Kidney epithelial cell (primary cell): ENCODE measurements at places on chromosomes 6 and 20.
A peak's percentile ranks its signal among the peaks of the same experiment; 100 is the strongest.

DNA sequence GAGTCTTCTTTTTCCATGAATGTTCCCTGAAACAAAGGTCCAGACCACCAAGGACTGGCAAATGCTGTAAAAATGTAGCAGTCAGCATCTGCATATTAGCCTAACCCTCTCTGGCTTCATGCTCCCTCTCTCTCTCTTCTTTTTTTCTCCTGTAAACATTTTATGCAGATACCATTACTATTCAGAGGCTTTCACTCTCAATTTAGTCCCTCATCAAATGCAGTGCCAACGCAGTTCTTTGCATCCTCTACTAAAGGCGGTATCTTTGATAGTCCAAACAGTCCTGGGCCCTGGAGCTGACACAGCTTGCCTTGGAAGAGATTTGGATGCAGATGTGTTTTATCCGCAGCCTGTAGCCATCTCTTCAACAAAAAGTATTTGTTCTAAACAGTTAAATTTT is 167.1 kb upstream of the MMS22L start:
- no peak for DNase-seq

DNA sequence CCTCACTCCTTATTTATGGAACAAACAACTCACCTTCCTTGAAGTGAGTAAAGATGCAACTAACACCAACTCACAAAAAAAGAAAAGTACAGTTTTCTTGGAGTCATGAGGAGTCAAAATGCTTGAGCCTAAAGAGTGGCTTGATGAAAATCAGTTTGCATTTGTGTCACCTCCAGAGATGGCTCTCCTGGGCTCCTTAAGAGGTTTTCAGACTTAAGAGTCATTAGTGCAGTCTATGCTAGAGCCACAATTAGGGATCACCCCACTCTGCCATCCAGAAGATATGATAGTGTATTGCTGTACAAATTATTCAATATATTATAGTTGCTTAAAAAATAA is 11.9 kb upstream of the SNX9 start:
- no peak for DNase-seq

DNA sequence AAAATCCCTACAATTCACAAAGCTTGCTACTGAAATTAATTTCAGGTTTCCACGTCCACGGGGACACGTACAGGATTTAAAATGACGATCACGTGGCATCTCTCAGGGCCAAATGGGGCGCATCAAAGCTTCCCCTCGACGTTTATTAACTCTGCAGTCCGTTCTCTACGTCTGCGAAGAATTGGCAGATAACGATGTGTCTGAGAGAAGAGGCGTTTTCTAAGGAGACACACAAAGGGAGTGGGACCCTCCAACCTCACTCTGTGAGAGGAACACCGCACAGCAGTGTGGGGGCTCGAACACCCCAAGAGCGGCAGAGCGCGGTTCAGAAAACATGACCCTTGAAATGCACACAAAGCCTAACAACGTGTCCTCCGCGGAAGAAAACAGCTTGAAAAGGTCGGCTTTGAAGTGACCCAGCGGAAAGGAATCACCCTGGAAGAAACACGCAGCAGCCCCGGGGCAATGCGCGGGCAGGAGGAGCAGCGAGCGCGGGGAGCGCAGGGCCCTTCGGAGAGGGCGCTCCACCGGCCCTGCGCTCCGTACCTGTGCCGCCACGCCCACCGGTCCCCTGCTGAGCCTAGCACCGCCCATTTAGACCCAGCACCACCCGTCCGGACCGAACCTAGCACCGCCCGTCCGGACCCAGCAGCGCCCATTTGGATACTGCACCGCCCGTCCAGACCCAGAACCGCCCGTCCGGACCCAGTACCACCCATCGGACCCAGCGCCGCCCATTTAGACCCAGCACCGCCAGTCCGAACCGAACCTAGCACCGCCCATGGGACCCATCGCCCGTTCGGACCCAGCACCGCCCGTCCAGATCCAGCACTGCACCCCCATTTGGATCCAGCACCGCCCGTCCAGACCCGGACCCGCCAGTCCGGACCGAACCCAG is 1.1 kb upstream of the AFDN start:
- no peak for DNase-seq

DNA sequence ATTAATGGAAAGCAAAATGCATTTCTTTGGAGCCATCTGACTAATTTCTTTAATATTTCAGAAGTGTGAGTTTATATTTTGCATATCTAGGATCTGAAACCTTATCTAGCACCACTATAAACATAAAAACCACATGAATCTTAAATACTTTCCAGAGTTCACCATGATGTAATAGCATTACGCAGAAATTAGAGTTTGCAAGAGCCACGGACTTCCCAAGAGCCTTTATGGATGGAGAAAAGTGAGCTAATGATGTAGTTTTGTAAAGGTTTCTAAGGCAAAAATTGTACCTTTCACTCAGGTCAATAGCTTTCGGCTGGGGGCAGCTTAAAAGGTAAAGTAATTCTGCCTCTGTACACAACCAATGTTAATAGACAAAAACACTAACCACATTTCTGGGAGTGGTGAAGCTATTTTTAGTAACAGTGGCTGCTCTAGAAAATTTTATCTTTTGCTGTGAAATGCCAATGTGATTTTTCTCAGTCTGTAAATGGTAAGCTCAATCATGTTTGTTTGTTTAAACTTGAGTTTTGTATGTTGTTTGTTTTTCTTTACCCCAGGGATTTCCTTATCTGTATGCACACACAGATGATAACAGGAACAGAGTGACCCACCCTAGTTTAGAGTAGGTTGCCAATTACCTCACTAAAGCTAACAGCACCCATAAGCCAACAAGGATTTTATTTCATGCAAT is 80.5 kb downstream of the FILIP1 start:
- no peak for DNase-seq

GRCh38 chr6:15437090-15437635 is 191.3 kb downstream of the JARID2 start:
- no peak for DNase-seq

GRCh38 chr20:41376349-41376748 is 9.7 kb upstream of the EMILIN3 start:
- no peak for DNase-seq

- DNase-seq = no peak
Measured at GRCh38 chr20:38883081-38883980, 42.9 kb upstream of the FAM83D start.

GRCh38 chr20:55774628-55775027 is 230.7 kb downstream of the CBLN4 start:
- DNase-seq = no peak

GRCh38 chr20:32453467-32454163 is 95.5 kb downstream of the ASXL1 start:
- DNase-seq = no peak

- no peak for DNase-seq
Measured at GRCh38 chr6:15911753-15912504, 217.0 kb upstream of the MYLIP start.

GRCh38 chr6:35092362-35093117 is 48.6 kb downstream of the TCP11 start:
- peak; percentile 29 for DNase-seq

DNA sequence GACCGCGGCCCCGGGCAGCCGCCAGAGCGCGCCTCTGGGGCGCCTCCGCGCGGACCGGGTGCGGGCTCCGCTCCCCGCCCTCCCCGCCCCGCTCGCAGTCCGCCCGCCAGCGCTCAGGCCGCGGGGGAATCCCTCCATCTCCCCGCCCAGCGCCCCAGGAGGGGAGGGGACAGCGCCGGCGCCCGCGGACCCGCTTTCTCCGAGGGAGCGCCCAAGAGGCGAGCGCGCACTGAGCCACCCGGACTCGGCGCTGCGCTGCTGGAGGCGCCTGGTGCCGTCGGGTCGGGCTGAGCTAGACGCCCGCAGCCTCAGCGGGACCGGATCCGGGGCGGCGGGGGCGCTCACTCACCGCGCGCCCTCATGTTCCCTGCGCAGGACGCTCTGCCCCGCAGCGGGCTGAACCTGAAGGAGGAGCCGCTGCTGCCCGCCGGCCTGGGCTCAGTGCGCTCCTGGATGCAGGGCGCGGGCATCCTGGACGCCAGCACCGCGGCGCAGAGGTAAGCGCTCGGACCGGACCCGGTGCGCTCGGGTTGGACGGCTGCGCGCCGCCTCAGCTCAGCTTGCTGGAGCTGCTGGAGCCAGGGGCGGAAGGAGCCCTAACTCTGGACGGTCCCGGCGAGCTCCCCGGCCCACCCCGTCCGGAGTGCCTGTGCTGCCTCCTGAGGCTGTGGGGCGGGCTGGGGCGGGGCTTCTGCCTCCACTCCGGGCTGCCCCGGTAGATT is 867 bp downstream of the EBF4 start:
- DNase-seq = no peak

- DNase-seq = no peak
Measured at GRCh38 chr6:81241126-81242041, 511.1 kb downstream of the TENT5A start.

GRCh38 chr6:54810147-54810546 is 36.4 kb upstream of the FAM83B start:
- no peak for DNase-seq

DNA sequence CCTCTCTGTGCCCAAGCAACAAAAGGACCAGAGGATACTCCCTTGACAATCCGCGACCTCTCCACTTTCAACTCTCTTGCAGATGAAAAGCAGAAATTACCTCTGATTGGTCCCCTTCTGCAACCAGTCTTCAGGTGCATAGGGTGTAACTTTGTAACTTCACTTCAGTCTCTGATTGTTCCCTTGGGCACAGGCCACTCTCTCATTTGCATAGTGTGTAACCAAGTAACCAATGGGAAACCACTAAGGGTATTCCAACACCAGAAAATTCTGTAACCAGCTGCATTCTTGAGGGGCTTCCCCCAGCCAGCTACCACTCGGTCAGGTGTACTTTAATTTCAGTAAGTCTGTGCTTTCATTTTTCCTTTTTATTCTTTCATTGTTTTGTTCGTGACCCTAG is 4.4 kb upstream of the RAET1L start:
- DNase-seq = no peak

- no peak for DNase-seq
Measured at GRCh38 chr20:2340823-2341222, 39.9 kb upstream of the TGM6 start.

GRCh38 chr6:25366903-25367545 is 87.8 kb downstream of the CARMIL1 start:
- DNase-seq = no peak

DNA sequence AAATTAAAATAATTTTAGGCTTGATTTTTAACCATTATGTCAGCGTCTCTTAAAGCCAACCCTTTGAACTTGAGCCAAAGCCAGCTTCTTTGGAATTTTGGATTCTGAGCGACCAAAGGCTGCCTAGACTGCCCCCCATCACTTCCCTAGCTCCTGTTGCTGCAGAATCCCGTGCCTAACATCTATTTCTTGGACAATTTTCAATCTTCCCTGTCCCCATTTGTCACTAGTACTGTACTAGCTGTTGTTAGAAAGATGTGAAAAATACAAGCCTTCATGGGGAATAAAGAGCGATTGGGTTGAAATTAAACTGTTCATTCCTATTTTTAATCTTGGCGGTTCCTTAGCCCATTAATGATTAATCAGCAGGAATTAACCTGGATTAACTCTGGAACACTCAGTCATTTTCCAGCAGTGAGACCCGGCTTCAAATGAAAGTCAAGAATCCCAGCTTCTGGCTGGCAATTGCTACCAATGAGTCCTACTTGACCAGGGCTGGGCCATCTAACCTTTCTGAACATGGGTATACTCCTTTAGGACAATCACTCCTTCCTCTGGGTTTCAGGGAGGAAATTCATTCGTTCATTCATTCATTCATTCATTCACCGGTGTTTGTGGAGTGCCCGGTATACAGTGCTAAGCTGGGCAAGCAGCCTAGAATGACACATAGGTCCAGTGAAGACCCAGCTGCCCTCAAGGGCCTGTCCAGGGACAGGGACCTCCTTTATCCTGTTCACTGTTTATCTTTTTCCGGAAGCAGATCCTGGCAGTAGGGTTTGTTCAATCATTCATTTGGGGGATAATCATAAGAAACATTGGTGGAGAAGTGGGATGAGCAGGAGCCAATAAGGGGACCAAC is 1.4 kb upstream of the RRBP1 start:
- DNase-seq = no peak

DNA sequence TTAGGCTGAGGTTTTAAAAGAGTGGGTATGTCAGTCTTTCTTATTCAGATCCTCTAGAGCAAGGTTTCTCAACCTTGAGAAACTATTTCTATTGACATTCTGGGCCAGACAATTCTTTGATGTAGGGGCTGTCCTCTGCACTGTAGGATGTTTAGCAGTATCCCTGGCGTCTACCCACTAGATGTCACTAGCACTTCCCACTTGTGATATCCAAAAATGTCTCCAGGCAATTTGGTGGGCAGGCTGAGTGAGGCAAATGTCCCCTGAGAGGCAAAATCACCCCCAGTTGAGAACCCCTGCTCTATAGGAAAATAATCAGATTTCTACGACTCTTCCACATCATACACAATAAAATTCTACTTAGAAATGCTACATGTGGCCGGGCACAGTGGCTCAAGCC is 7.7 kb upstream of the ZKSCAN8 start:
- no peak for DNase-seq

GRCh38 chr6:4805553-4806336 is 29.5 kb downstream of the CDYL start:
- no peak for DNase-seq

DNA sequence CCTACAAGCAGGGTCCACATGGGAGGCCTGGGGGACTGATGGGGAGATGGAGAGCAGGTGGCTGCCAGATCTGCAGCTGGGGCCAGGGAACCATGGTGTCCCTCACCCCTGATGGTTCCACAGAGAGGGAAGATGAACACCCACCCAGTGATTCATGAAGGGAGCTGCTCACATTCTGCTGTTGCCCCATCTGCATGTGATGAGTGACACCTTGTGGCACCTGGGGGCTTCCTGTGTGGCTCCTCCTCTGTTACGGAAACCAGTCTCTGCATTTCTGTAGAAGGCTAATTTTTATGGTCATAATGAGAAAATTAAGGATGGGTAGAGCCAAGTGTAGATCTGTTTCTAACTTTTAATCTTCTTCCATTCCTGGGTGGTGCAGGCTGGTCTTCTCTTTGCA is 217.1 kb downstream of the SMOC2 start:
- DNase-seq = no peak

DNA sequence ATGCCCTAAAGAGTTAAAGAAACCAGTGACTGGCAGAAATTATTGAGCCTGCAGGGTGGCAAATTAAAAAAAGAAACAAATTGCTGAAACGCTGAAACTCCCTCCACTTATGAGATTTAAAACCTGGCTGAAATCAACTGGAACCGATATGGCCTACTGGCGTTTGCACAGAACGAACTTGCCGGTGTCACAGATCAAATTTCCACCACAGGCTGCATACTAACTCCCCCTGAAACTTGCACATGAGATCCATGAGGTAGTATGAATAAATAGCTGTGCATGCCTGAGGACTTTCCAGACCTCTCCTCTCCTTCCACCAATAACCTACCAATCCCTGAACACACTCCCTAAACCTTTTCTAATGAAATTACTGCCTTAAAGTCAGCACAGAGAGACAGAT is 150.4 kb downstream of the RNGTT start:
- peak; percentile 21 for DNase-seq
